GM06990 (cell line): ENCODE measurements at places on chromosomes 2 and 18.

GRCh38 chr2:35963824-35964223 is 391.8 kb upstream of the CRIM1 start:
- no peak for DNase-seq

- no peak for DNase-seq
Observed at GRCh38 chr18:13715330-13715729, 11.0 kb downstream of the FAM210A start.

- peak; percentile 26 for DNase-seq
Observed at GRCh38 chr2:6310256-6311215, 555.2 kb downstream of the CMPK2 start.

DNA sequence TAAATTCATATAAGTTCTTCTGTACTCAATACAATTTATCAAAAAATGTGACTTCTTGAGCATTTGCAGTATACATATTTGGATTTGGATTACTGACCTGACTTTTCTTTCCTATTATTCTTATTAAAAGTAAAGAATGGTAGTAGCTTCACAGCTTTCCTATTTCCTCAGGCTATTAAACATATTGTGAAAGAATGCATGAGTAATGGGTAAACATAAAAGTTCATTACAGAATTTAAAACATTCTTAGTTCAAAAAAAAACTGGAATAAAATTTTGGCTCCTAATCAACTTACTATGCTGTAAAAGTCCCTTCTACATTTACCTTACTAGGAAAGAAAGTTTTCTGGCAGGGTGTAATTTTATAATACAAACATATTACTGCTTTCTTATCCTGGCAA is 27.3 kb upstream of the C2orf66 start:
- DNase-seq, result no peak

DNA sequence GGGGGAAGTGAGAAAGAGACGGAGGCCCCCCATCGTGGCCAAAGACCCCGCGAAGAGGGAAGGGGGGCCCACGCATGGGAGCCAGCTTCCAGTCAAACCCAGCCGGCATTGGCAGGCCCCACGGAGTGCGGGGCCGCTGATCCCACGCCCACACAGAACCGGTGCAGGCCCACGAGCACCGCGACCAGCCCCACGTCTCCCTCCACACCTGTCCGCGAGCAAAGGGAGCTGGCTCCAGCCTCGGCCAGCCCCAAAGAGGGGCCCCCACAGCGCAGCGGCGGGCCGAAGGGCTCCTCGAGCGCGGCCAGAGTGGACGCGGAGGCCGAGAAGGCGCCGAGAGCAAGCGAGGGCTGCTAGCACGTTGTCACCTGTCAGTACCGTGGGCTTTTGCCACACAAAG is 125.0 kb upstream of the TWIST2 start:
- no peak for DNase-seq

DNA sequence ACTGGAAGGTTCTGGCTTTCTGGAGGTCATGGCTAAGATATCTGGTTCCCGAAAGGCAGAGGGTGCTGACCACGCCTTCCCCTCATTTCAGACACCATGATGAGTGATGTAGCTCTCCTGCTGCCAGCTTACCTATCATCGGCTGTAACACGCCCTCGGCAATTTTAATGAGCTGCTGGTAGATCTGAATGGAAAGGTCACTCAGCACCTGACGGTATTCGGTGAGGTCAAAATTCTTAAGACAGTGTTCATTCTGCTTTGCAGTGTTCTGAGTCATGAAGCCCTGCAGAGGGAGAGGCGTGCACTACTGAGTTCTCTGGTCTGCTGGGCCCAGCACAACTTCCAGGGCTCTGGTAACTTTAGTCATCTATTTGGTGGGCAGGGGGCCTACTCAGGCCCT is 25.7 kb upstream of the ACAA2 start:
- no peak for DNase-seq

DNA sequence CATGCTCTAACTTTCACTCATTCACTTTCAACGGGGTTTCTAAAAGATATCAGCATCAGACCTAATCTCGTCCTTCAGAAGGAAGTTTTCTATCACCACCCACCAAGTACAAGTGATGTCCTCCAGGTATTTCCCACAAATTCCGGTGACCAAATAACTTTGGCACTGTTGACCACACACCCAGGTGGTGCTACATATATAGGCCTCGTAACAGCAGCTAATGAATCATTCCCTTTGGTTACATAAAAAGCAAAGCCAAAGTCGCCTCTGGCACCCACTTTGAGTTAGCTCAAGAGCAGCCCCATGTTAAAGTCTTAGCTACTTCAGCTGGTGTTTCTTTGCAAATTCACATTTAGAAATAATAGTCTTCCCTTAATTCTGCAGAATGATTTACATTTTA is 138.2 kb upstream of the OSR1 start:
- DNase-seq, result no peak

GRCh38 chr2:11750917-11751316 is 4.5 kb downstream of the LPIN1 start:
- no peak for DNase-seq

DNA sequence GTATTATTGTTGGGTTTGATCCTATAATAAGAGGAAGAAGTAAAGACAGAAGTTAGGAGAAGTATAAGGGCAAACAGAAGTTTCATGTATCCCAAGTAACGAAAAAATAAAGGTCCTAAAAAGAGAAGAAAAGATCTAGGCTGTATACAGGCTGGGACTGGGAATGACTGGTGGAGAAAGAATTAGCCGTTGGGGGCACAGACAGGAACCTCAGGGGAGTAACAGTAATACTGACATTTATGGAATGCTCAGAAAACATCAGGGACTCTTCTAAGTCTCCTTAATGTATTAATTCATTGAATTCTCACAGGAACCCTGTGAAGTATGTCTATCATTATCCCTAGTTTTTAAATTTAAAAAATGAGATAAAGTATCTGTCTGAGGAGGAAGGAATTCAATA is 67.6 kb downstream of the PTPN2 start:
- DNase-seq, result no peak

GRCh38 chr2:29080886-29081743 is 6.8 kb upstream of the PCARE start:
- DNase-seq, result no peak

DNA sequence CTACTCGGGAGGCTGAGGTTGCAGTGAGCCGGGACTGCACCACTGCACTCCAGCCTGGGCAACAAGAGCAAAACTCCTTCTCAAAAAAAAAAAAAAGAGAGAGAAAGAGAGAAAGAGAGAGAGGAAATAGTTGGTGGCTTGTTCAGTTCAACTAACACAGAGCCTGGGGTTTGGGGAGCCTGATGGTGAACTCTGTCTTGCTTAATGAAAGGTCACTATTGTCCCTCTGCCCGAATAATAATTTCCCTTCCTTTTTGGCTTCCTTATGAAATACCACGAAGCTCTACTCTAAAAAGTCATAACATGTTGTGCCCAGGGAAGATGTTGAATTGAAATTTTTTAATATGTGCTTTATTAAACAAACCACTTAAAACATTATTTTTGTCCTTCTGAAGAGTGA is 17.3 kb downstream of the BCL2 start:
- no peak for DNase-seq
